ENCODE measurements at places on chromosomes 7 and 10. TPM values are rescaled to one million over a fixed set of nuclear protein-coding genes. Genes with fewer than 3 reads are reported as not detected.
A peak's percentile ranks its signal among the peaks of the same experiment; 100 is the strongest.

Gene LAMTOR4
- 172 TPM for total RNA-seq

- no peak for DNase-seq
These were observed 386.0 kb upstream of the SHH start for GRCh38 chr7:156198277-156198676.

DNA sequence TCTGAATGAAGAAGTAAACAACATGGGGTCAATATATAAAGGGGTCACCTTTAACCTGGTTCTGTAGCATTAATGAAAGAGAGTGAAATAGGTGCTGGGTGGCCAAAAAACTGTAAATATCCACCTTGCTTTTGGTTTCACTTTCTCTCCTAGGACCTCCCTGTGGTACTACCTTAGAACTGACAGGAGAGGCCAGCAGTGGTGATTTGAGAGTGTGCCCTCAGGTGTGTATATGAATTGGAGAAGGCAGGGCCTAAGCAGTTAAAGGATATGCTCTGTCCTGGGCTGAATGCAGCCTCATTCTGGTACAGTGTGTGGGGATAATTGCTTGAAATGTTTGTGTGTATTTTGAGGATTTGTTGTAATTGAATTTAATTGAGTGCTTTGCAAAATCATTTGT is 62.0 kb downstream of the BBS9 start:
- DNase-seq: peak; percentile 28

GRCh38 chr10:15579605-15580004 is 140.1 kb downstream of the ITGA8 start:
- no peak for DNase-seq

DNA sequence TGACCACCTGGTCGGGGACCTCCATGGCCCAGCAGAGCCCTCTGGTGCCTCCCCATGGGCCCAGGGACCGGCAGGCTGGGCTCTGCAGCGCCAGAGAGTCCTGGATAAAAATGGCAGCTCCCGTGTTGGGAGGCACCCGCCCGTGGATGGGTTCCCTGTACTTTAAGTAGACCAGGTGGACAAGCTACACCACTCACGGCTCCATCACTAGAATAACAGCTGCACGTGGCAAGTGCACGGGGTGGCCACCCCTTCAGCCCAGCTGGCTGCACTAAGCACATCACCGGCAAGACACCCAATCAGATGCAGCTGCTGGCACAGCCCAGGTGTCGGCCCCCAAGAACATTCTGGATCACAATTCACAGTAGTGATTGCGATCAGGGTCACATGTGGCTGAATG is 69.8 kb downstream of the DIP2C start:
- no peak for DNase-seq

- DNase-seq: no peak
These were observed 24.8 kb upstream of the PPP2R2D start for GRCh38 chr10:131876017-131876416.

GRCh38 chr7:159117366-159118196 is 27.1 kb downstream of the VIPR2 start:
- DNase-seq: no peak

Gene RBAK
- total RNA-seq: 15.7 TPM

DNA sequence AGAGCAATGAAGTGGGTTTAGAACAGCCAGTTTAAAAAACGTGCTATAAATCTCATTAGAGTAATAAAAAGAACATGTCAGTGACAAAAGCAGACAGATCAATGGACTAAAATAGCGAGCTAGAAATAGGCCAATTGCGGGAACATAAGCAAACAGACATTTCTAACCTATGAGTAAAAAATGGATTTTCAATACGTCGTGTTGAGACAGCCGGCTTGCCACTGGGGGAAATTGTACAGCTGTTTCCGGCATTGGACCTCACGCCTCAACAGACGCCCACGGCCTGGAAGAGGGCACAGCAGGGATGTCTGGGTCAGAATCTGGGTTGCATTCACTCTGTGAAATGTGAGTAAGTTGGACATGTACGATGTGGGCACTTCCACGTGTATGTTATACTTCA is 92.9 kb downstream of the SVOPL start:
- no peak for DNase-seq

DNA sequence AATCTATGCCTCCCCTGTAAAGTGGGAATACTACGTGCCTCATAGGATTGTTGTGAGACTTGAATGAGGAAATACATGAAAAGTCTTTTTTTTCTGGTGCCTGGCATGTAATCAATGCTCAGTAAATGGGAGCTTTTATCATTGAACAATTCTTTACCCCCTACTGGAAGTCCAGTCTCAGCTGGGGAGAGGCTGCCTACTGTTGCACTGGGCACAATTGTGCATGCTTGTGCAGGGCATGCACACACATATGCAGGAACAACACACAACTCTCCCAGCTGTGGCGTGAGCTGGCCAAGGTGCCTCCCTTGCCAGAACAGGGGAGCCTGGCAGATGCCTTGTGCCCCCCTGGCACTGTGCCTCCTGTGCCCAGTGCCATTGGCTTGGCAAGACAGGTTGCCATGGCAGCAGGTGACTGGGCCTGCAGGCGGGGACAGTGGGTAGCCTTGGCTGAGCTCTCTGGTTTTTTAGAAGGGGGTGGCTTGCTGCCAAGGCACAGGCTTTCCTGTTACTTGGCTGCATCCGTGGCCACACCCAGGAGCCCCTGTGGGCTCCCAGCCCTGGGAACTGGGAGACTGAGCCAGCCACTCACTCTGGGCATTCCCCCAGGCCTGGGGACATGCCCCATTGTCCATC is 16.1 kb upstream of the PALD1 start:
- DNase-seq: no peak

Gene LBX1
- not detected for total RNA-seq

Gene UNC5B
- total RNA-seq: not detected

Gene RASA4B
- total RNA-seq: 23.2 TPM

GRCh38 chr7:100023526-100023925 is 8.1 kb downstream of the ZKSCAN1 start:
- DNase-seq: no peak
